ENCODE measurements at places on chromosomes 7 and 10.
A peak's percentile ranks its signal among the peaks of the same experiment; 100 is the strongest.

- H3K4me1 ChIP-seq: no peaks in the 10 kb centered on the region
- H3K27ac ChIP-seq: peak overlapping the region; percentile 100
- DNase-seq: no peak
- H3K27me3 ChIP-seq: no peaks in the 10 kb centered on the region
Measured at GRCh38 chr7:64795176-64795575, 948 bp downstream of the ZNF138 start.

- no peaks in the 10 kb centered on the region for H3K27me3 ChIP-seq
- no peak overlapping the region for H3K27ac ChIP-seq
- no peaks in the 10 kb centered on the region for H3K4me1 ChIP-seq
- no peaks in the 10 kb centered on the region for H3K36me3 ChIP-seq
- no peak for DNase-seq
Measured at GRCh38 chr7:45324683-45325237, 167.2 kb downstream of the RAMP3 start.

DNA sequence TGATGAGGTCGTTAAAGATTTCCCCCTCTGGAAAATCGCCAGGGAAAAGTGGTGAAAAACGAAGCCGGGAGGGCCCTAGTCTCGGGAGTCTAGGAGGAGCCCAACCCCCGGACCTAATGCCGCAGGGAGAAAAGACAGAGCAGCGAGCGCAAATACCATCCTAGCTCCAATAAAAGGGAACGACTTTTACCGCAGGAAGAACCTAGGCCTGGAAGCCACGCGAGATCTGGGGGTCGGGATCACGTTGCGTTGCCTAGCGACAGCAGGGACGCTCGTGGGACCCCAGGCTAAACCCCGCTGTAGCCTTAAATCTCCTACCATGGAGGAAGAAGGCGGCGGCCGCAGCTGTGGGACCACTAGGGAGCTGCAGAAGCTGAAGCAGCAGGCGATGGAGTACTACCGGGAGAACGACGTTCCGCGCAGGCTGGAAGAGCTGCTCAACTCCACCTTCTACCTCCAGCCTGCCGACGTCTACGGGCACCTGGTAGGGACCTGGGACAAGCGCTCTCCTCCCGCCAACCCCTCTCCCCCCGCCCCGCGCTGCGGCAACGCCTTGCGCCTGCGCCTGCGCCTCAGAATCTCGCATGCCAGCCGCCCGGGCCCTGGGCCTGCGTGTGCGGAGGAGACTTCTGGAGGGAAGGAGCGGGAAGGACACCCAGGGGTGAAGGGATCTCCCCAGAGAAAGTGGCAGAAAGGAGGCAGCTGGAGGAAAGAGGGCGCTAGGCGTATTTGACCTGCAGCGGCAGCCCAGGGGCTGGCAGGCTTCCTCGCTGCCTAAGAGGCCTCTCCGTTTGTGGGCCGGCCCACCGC lies at the start of gene ENO4:
ENO4 (plus strand) TSS at position 252 of the 810 bp plus-strand sequence; CDS start at position 320, 68 bp downstream.
- H3K27me3 ChIP-seq: no peaks in the 10 kb centered on the region
- no peaks in the 10 kb centered on the region for H3K36me3 ChIP-seq
- H3K4me3 ChIP-seq: peak within 1 kb of the TSS; percentile 91

DNA sequence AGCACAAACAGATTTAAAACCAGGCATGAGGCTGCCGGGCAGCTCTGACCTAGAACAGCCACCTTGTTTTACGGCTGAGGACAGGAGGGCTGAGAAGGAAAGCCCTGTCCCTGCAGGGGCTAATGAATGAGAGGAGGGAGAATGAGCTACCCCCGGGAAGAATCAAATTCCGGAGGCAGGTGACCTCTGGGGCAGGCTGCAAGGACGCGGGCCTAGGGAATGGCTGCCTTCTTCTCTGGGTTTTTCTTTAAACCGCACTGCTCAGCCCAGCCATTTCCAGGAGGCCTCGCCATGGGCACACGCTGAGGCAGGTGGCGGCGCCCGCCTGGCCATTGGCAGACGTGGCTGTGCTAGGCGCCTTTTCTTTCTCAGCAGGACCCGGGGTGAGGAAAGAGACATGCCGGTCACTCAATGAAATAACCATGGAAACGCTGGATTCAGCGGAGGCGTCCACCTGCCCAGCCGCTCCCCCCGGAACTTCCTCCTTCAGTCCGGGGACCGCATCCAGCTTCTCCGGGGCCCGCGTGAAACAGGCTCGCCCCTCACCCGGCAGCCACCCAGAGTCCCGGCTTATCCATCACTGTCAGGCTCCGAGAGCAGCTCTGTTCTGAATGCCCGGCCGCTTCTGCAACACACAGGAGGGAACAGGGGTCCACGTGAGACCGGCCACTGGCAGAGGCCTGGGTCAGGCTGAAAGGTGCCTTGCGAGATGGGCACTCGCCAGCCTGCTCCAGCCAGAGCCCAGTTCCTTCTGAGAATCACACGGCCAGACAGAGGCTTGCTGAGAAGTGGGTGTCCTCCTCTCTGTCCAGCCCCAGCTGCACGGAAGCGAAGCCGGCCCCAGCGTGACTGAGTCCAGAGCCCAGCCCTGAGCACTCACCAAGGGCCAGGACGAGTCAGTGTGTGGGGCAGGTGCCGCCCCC lies 82.1 kb downstream of the PDGFA start:
- H3K4me3 ChIP-seq: no peak overlapping the region
- H3K27ac ChIP-seq: no peak overlapping the region
- no peaks in the 10 kb centered on the region for H3K36me3 ChIP-seq
- peak; percentile 66 for DNase-seq

DNA sequence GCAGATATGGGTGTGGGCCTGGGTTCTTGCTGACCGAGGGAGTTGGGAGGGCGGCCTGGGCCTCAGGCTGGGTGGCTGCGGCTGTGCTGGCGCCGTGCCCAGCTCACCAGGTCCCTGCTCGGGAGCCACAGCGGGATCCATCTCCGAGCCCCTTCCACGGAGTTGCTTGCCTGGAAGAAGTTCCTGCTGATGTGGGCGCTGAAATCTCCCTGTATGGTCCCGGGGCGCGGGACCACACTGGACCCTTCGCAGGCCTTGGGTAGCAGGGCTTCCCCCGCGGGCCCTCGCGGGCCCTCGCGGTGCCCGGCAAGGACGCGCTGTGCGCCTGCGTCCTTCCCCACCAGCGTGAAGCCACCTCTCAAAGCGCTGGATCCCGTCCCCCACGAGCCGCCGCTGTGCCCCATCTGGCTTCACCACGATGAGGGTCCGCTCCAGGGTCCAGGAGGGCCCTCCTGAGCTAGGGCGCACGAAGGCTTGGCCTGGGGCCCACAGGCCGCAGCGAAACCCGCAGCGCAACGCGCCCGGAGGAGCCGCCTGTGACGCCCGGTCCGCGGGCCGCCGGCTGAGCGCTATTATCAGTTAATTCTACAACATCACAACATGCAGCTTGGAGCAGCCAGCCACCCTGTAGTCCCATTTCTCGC lies 31.5 kb downstream of the RAB19 start:
- H3K4me3 ChIP-seq: no peak overlapping the region
- no peaks in the 10 kb centered on the region for H3K27me3 ChIP-seq
- no peak overlapping the region for H3K27ac ChIP-seq
- no peaks in the 10 kb centered on the region for H3K36me3 ChIP-seq
- H3K4me1 ChIP-seq: no peaks in the 10 kb centered on the region

DNA sequence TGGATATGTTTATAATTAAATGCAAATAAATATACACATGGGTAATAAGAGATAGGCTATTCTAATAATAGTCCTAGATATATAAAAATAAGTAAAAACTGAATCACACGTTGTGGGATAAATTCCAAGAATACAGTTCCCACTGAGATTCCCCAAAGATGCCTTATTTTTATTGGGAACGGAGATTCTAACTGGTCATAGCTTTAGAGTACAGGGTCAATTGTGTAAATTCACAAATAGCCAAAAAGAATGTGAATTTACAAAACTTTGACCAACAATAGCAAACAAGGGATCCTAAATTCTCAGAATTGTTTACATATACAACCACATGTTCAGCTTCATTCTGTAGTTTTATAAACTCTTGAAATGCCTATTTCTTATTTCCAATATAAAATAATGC lies 65.0 kb downstream of the VSTM4 start:
- no peaks in the 10 kb centered on the region for H3K36me3 ChIP-seq
- H3K27ac ChIP-seq: no peak overlapping the region
- H3K4me3 ChIP-seq: no peak overlapping the region
- no peaks in the 10 kb centered on the region for H3K4me1 ChIP-seq

- DNase-seq: no peak
- peaks cover 9% of the 10 kb centered on the region for H3K4me1 ChIP-seq
- no peaks in the 10 kb centered on the region for H3K27me3 ChIP-seq
- no peak overlapping the region for H3K4me3 ChIP-seq
Measured at GRCh38 chr7:151682831-151683614, 163.3 kb upstream of the RHEB start.

DNA sequence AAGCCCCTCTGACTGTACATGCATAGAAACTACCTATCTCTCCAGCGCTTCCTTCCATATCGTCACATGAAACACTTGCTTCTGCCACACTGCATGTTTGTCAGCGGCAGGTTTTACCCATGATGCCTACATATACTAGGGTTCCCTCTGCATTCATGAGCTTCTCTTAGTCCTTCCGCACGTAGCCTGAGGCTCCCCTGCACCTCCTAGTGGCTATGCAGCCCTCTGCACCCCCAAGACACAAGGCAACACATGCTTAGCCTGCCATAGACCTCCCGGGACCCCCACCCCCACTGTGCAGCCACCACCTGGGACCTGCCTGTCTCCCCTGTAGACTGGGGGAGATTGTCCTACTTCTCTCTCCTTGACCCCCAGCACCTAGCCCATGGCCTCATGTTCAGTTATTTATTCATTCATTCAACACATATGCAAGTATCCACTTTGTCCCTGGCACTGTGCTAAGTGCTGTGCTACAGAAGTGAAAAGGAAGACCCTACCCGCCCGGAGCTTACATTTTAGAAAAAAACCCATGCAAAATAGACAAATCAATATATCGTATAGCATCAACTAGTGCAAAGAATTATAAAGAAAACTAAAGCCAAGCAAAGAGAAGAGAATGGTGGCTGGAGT lies 23.5 kb downstream of the TMEM273 start:
- H3K36me3 ChIP-seq: no peaks in the 10 kb centered on the region
- no peak overlapping the region for H3K4me3 ChIP-seq
- H3K27me3 ChIP-seq: no peaks in the 10 kb centered on the region
- H3K27ac ChIP-seq: no peak overlapping the region
- H3K4me1 ChIP-seq: no peaks in the 10 kb centered on the region

GRCh38 chr7:29866490-29866930 lies 60.2 kb downstream of the WIPF3 start:
- H3K4me1 ChIP-seq: no peaks in the 10 kb centered on the region
- no peak for DNase-seq
- H3K27ac ChIP-seq: no peak overlapping the region
- H3K36me3 ChIP-seq: no peaks in the 10 kb centered on the region
- no peak overlapping the region for H3K4me3 ChIP-seq
- no peaks in the 10 kb centered on the region for H3K27me3 ChIP-seq

DNA sequence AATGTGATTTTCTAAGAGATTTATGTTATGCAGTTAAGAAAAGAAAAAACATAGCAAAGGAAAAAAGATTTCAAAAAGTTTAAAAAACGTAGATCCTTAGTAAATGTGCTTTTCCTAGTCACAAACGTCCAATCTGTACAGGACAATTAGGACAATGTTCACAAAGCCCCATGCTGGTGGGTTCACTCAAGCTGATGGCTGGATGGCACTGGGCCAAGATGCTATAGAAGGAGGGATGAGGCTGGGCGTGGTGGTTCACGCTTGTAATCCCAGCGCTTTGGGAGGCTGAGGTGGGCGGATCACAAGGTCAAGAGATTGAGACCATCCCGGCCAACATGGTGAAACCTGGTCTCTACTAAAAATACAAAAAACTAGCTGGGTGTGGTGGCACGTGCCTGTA lies 22.1 kb downstream of the SVIL start:
- H3K4me3 ChIP-seq: no peak overlapping the region
- no peak overlapping the region for H3K27ac ChIP-seq
- no peaks in the 10 kb centered on the region for H3K36me3 ChIP-seq
- H3K4me1 ChIP-seq: no peaks in the 10 kb centered on the region
- H3K27me3 ChIP-seq: no peaks in the 10 kb centered on the region

GRCh38 chr7:77811516-77812289 lies 13.1 kb downstream of the PHTF2 start:
- H3K4me1 ChIP-seq: no peaks in the 10 kb centered on the region
- no peaks in the 10 kb centered on the region for H3K36me3 ChIP-seq
- no peak overlapping the region for H3K4me3 ChIP-seq
- no peak overlapping the region for H3K27ac ChIP-seq
- no peak for DNase-seq

DNA sequence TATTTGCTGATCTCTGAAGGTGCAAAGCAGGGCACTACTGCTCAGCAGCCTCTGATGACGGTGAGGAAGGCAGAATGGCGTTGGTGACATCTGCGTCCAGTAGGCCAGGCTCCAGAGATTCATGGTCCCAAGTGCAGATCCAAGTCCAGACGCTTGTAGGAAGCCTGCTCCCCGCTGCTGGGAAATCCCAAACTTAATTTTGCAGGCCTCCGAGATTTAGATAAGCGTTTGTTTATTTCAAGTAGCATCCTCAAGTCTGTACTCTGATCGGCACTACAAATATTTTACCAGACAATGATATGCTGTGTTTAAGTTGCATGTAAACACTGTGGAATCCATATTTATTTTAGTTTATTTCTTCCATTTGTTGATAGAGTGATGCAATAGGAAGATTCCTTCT lies 244.9 kb upstream of the KLF6 start:
- H3K27ac ChIP-seq: no peak overlapping the region
- H3K4me3 ChIP-seq: no peak overlapping the region
- no peaks in the 10 kb centered on the region for H3K36me3 ChIP-seq
- no peaks in the 10 kb centered on the region for H3K4me1 ChIP-seq

DNA sequence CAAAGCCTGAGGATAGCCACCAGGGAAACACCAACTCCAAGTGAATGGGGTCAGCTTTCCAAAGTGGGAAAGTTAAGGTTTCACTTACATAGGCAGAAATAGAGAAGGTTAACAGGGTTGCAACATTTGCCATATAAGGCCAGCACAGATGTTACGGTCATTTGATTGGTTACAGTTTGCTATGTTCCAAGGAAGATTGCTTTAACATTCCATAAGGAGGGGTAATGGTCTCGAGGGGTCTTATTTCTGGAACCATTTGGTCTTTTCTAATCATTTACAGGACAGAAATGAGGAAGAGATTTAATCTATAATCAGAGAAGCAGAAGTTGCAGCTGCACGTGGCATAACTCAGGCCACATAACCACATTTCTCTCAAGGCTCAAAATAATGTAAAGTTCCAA lies 679.4 kb upstream of the C7orf33 start:
- no peak overlapping the region for H3K27ac ChIP-seq
- H3K27me3 ChIP-seq: no peaks in the 10 kb centered on the region
- DNase-seq: no peak
- no peaks in the 10 kb centered on the region for H3K4me1 ChIP-seq
- H3K36me3 ChIP-seq: no peaks in the 10 kb centered on the region
- no peak overlapping the region for H3K4me3 ChIP-seq

DNA sequence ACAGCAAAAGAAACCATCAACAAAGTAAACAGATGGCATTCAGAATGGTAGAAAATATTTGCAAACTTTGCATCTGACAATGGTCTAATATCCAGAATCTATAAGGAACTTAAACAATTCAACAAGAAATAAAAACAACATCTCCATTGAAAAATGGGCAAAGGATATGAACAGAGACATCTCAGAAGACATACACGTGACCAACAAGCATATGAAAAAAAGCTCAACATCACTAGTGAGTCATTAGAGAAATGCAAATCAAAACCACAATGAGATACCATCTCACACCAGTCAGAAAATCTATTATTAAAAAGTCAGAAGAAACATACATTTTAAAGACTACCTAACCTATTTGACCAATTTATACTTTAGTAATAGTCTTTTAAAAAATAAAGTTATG lies 571.3 kb upstream of the NRG3 start:
- H3K4me1 ChIP-seq: no peaks in the 10 kb centered on the region
- no peaks in the 10 kb centered on the region for H3K36me3 ChIP-seq
- no peak for DNase-seq
